Activated naive CD4-positive, alpha-beta T cell treated with anti-CD3 and anti-CD28 coated beads, Interleukin-2, amount 50 U/mL, for 72 hours (primary cell): ENCODE measurements at places on chromosomes 16 and 17.
A peak's percentile ranks its signal among the peaks of the same experiment; 100 is the strongest.

GRCh38 chr17:80676096-80676466 is 131.4 kb downstream of the RPTOR start:
- no peak for DNase-seq

DNA sequence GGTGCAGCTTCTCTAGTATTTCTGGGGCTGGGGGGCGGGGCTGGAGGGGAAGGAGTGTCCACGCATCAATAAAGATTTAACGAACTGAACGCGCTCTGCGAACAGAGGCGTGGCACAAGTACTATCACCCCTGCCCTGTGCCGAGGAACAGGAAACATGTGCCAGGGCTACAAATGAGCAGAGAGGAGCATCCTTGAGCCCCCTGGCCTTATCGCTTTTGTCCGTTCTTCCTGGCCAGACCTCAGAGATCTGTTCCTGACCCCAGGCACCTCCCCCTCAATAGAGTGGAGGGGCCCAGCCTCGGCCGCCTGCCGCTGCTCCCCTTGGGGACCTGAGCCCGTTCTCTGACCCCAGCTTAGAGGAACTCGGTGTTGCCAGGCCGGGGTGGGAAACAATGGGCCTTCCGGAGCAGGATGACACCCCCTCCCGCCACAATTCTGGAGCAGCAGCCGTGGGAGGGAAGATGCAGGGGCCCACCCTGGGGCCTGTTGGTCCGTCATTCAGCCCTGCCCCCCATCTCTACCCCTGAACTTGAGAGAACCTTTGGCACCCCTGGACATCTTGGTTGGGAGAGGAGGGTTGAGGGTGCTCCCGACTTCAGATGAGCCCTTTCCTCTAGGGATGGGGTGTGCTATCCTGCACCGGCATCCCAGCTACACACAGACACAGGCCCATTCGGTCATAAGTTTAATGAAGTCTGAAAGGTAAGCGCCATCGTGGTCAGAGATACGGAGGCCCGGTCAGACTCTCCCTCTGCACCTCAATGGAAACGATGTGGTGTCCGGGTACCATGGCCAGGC is 1.1 kb downstream of the NAA38 start:
- DNase-seq, result peak; percentile 49

DNA sequence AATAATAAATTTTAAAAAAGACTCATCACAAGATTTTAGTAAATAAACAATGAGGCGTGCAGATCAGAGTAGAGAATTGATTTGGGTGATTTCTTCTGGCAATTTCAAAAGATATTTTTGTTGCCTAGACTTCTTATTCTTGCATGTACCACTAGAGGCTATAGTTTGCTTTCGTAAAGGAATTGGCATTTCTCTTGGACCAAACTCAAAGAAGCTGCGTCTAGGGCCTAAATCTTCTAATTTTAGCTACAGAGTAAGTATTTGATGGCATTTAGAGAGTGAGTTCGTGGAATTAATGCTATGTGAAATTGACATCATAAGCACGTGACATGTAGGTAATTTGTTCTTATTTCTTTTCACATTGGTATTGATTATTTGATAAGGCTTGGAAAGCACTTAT is 24.4 kb upstream of the ABCC11 start:
- DNase-seq, result no peak

GRCh38 chr17:65254166-65254565 is 117.0 kb downstream of the RGS9 start:
- no peak for DNase-seq

DNA sequence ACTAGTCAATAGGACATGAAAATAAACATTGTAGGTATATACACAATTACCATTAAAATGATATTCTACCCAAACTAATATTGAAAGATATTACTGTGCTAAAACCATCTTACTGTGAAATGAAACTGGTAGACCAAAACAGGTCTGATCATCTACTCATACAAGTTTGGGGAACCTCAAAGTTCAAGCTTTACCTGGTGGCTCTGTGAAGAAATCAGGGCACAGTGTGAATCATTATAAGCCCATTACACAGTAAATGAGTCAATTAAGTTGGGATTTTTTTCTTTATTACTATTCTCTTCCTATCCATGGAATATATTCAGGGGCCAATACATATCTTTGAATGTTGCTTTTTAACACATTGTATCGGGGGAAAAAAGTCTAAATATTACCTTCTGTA is 57.1 kb downstream of the HELZ start:
- no peak for DNase-seq

- no peak for DNase-seq
Observed at GRCh38 chr16:83794860-83795554, 12.8 kb upstream of the HSBP1 start.

- no peak for DNase-seq
Observed at GRCh38 chr16:89563639-89564392, 3.3 kb downstream of the RPL13 start.
